ENCODE measurements at places on chromosomes 7 and 10.

DNA sequence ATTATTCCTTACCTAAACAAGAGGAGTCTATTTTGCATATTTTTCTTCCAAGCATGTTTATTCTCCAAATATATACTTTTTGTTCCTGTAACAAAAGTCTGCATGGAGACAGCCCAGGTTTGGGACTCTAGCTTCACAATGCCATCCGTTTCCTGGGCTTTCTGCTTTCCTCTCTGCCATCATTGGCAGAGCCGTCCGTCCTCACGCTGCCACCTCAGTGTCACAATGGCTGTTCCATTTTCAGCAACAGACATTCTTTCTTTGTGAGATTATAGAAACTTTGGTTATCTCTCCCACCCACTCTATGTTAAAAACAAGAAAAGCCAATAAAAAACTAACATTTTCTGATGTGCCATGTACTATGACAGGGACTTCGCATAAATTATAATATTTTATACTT is 825.2 kb downstream of the REEP3 start:
- no peak overlapping the region for H3K27ac ChIP-seq
- no peaks in the 10 kb centered on the region for H3K27me3 ChIP-seq
- no peaks in the 10 kb centered on the region for H3K4me1 ChIP-seq
- H3K36me3 ChIP-seq: no peaks in the 10 kb centered on the region
- H3K4me3 ChIP-seq: no peak overlapping the region

DNA sequence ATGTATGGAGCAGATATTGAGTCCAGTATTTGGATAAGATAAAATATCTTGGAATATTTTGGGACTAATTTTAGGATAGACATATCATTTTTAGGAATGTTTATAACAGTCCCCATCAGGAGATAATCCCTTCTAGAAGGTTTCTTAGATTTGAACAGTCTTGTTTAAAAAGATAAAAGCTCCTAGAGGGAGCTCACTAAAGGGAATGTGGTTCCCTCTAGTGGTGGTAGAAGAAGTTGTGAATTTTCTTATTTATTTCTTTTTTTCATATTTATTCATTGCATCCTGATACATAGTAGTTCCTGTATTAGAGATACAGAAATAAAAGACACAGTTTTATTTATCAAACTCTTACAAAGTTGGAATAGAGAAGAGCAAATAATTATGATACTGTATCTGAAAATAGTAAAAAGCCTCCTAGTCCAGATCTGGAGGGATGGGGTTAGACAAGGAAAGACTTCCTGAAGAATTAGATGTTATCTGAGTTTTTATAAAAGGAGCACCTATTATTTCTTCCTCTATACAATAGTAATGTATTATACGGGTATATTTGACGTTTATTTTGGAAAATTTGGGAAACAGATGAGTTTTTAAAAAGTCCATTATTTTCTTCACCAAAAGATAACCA is 24.5 kb upstream of the KLF14 start:
- no peak overlapping the region for H3K4me3 ChIP-seq

DNA sequence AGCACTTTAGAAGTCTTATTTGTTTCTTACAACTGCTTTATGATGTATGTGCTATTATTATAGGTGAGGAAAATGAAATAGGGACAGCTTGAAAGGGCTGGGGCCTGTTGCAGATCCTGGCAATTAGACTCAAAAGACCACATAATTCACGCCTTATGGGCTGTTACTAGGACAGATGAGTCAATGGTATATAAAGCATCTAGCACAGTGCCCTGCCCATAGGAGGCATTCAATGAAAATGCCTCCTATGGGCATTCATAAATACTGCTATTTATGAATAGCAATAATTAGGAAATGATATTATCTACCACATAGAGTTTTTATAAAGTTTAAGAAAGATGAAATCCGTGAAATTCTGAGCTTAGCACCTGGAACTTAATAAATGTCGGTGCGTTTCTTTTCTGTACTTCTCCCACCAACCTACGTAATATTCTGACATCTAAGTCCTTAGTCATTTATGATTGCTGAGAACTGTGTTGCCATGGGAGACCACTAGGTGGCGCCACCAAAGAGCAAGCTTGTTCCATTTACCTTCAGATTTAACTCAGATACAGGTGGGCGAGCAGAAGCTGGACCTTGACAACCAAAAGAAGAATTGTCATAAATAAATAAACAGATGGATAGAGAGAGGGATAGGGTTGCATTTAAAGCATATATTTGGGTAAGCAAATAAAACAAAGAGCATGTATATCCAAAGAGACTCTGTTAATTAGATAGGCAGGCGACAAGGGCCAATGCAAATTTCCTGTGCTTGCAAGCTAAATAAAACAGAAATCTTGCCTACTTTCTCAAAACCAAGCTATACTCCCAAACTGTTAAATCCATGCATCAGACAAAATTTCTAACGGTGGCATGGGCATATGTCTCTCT is 699.9 kb downstream of the INHBA start:
- H3K27me3 ChIP-seq: no peaks in the 10 kb centered on the region
- no peaks in the 10 kb centered on the region for H3K4me1 ChIP-seq
- no peak for DNase-seq
- no peaks in the 10 kb centered on the region for H3K36me3 ChIP-seq

GRCh38 chr10:102775201-102775934 is 31.6 kb downstream of the WBP1L start:
- H3K36me3 ChIP-seq: no peaks in the 10 kb centered on the region
- DNase-seq: no peak
- no peaks in the 10 kb centered on the region for H3K27me3 ChIP-seq
- no peak overlapping the region for H3K27ac ChIP-seq

- H3K36me3 ChIP-seq: no peaks in the 10 kb centered on the region
- DNase-seq: no peak
- H3K4me1 ChIP-seq: peaks cover 7% of the 10 kb centered on the region
- peaks cover 5% of the 10 kb centered on the region for H3K27me3 ChIP-seq
- no peak overlapping the region for H3K27ac ChIP-seq
These were observed 162.8 kb downstream of the NRF1 start for GRCh38 chr7:129774359-129774758.

- DNase-seq: no peak
- H3K36me3 ChIP-seq: no peaks in the 10 kb centered on the region
- H3K4me1 ChIP-seq: no peaks in the 10 kb centered on the region
- no peaks in the 10 kb centered on the region for H3K27me3 ChIP-seq
These were observed 6.0 kb upstream of the NANOS1 start for GRCh38 chr10:119023553-119023868.

Measured in naive thymus-derived CD4-positive, alpha-beta T cell (primary cell).